ENCODE measurements at places on chromosomes 12 and 14.

DNA sequence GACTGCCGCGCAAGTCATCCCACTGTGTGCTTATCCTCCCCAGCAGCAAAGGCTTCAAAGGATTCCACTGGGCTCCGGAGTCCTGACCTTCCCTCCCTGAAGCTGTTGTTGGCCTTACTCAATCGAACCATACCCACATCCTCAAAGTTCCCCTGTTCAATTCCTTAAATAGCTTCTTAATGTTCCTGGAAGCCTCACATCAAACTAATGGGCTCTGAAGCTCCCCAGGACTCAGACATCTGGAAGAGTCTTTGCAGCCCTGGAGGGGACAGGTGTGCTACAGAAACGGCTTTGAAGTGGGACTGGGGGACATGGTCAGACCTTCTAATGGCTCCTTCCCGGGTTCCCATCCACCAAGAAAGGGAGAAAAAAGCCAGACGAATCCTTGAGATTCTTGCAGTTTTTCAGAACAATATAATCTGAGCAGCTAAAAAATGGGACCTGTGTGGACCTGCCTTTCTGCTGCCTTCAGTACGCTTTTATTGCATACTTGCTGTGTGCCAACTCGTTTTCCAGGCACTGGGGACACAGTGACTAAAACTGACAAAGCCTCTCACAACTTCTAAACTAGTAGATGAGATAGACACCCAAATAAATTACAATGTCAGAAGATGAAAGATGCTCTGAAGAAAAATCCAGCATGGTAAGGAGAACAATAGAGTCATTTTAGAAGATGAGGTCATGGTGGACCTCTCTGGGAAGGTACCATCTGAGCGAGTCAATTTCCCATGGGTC lies 204.5 kb downstream of the MON2 start:
- no peak for DNase-seq

GRCh38 chr14:80315681-80316080 lies 104.4 kb upstream of the DIO2 start:
- no peak for DNase-seq

- DNase-seq: no peak
Measured at GRCh38 chr14:54440037-54440436, 1.1 kb downstream of the CNIH1 start.

- DNase-seq: no peak
Measured at GRCh38 chr12:45742590-45742989, 13.1 kb downstream of the ARID2 start.

GRCh38 chr12:108572166-108572790 lies 9.9 kb downstream of the ISCU start:
- no peak for DNase-seq

DNA sequence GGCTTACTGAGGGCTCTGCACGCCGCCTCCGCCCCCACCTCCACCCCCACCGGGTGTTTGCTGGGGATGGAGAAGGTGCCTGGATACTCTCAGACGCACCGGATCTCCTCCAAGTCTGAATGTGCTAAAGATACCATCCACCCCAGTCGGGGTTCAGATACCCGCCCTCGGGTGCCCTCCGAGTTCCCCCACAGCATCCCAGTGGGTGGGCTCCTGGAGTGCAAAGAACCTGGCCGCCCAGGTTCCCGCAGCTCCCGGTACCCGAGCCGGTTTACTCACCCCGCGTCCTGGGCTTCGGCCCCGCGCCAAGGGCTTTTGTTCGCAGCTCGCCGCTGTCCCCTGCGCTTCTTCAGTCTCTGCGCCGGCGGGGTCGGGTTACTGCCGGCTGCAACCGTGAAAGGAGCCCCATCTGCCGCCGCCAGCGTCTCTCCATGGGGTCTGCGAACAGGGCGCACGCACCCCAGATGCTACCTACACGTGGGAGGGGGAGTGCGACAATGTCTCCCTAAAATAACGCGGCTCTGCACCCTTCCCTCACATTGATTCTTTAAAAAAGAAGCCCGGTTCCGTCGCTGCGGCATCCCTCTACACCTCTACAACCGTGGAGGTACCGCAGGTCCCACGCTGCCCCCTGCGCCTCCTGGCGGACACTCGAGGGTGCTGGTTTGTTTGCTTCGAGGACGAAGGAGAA lies at the start of gene CCDC177:
Gene CCDC177, minus strand, starts transcription at position 609 of the 691 bp plus-strand sequence. CDS start 1,249 bp downstream, outside the sequence.
- no peak for DNase-seq

- no peak for DNase-seq
Measured at GRCh38 chr14:81147140-81147897, 73.4 kb downstream of the GTF2A1 start.

DNA sequence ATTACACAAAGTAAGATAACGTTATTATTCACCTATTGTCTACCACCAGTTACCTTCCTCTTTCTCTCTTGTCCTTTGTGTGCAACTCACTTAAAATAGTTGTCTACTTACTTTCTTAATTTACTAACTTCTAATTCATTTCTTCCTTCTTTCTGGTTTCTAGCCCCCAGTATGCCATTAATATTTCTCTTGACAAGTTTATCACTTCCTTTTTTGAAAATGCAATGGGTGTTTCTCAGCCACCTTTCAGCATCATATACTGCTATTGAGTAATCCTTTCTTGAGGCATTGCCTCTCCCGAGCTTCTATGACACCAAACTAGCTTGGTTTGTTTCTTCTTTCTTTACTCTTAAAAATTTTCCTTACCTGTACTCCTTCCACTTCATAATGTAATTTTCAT lies 633.6 kb downstream of the TMTC2 start:
- DNase-seq: no peak

DNA sequence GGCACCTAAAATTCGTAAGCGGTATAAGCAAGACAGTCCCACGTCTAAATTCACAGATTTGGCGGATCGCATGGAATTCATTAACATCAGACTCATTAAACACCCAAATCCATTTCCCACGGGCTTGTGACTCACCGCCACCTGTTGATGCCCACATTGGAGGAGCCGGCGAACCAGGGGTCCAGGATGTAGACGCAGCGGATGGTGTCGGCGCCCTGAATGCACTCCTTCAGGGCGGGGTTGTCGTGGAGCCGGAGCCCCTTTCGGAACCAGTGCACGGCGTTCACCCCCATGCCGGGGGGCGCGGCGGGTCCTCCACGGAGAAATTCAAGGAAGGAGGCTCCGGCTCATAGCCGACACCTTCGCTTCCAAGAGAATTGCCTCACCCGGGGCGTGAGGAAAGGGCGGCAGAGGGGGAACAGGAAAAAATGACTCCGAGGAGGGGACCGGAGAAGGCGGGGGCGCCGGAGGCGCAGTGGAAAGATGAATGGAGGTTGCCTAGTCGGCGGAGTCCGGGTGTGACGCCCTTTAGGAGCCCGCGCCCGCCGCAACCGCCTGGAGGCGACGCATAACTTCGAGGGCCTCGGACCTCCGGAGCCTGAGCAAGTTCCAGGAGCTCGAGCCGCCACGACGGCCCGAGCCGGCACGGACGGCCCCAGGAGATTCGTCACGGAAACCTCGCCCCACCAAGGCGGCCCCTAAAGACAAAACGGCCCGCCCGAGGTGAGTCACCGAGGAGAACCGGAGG lies 506 bp downstream of the CRY1 start:
- no peak for DNase-seq

- no peak for DNase-seq
Measured at GRCh38 chr14:101078892-101079221, 175.3 kb upstream of the RTL1 start.

DNA sequence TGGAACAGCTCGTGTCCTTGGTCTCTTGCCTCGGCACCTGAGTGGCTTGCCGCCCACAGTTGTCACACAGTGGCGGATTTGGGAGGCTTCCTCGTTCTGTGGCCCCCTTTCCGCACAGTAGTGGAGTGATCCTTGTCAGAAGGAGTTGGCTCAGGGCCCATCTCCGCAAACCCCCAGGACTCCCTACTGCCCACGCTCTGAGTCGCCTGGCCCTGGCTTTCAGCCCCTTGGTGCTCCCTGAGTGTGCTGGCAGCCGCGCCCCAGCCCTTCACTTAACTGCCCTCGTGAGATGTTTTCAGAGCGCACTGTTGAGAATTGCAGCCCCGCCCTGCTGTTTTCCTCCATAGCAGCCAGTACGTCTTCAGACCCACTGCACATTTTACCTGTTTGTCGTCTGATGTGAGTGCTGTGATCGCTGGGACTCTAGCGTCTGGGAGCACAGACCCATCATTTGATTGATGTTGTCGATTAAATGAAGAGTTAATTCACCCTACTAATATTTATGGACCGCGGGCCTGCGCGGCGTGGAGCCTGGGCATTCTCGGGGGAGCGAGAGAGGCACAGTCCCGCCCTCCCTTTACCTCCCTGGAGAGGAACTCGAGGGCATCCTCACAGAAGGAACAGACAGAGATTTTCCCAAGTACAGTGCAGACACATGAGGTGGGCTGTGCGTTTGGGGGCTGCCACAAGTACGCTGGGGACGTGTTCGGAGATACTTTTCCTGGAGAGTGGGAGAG lies 91.8 kb downstream of the DDX51 start:
- no peak for DNase-seq

- DNase-seq: no peak
Measured at GRCh38 chr14:94612174-94612573, at the start of gene SERPINA3. TSS of gene SERPINA3 (plus strand) at chr14:94612391. CDS start at chr14:94614442, 2,051 bp downstream.

DNA sequence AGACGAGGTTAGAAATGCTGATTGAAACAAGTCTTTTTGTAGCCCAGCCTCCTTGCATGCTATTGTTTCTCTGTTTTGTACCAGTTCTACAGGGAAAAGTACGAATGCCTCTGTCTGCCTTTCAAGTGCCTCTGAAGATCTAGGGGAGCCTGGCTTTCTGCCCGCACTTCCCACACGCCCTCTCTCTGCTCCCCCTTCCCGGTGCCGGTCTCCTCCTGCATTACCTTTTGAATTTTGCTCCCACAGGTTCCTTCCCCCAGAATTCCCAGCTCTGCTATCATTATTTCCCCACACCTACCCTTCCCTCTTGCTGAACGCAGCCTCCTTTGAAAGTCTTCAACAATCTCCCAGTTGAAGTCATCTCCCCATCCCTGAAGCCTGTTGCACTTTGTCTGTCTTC lies 689.7 kb downstream of the BCL11B start:
- DNase-seq: no peak

- DNase-seq: no peak
Measured at GRCh38 chr14:35934499-35934898, 108.4 kb downstream of the BRMS1L start.

GRCh38 chr14:33057585-33057984 lies 118.9 kb downstream of the NPAS3 start:
- DNase-seq: no peak

GRCh38 chr12:50625029-50625925 lies 120.5 kb downstream of the DIP2B start:
- no peak for DNase-seq

DNA sequence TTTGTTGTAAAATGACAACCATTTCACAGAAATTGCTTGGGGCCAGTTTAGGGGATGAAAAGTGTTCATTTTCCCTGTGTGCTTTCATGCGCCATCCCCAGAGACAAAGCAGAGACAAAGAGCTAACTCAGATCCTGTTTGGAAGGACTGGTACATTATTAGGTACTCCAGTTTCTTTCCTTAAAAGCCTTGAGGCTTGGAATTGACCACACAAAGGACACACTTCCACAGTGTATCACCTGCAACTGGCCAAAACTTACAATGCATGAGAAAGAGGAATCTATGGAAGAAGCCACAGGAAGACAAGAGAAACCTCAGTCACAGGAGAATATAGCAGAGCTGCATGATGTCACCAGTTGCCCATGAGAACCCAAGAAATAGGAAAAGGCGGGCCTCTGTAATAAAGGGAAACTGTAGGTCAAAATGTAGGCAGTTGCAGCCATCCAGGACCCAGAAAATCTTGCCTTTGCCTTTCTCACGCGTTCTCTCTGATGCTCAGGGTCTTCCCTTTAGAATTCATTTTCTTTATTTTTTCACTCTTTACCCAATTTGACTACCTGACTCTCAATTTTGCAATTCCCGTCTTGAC lies 339.0 kb downstream of the RMST start:
- DNase-seq: peak; percentile 1

DNA sequence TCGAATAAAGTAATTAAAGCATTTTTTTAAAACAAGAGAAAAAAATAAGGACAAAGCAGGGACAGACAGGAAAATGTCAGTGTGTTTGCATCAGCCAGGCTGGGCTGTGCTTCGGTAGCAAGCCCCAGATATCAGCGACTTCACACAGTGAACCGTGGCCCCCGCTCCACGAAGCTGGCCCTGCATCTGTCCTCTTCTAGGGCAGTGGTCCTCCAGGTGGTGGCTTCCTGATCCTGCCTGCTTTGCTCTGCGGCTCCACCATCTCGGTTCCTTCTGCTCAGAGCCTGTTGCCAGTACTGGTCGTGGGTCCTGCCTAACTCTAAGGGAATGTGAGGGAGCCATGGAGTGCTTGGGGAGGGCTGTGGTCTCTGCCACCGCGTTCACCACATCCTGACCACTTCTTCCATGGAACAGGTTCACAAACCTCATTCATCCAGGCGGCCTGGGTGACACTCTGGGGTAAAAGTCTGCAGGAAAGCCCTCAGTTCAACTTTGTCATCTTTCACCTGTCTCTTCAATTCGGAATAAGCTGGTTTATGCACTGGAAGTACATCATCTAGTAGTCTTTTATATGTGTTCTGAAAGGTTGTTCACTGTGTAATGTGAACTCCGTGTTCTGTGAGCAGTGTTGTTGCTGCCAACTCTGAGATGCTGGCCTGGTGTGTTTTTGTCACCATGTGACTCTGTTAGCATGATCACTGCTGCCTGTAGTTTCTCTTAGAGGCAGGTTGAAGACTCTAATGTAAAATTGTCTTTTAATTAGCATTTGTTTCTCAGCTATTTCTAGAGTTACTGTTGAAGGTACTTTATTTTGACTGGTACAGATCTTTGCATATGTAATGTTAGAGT lies 47.9 kb downstream of the ANKRD9 start:
- DNase-seq: no peak

DNA sequence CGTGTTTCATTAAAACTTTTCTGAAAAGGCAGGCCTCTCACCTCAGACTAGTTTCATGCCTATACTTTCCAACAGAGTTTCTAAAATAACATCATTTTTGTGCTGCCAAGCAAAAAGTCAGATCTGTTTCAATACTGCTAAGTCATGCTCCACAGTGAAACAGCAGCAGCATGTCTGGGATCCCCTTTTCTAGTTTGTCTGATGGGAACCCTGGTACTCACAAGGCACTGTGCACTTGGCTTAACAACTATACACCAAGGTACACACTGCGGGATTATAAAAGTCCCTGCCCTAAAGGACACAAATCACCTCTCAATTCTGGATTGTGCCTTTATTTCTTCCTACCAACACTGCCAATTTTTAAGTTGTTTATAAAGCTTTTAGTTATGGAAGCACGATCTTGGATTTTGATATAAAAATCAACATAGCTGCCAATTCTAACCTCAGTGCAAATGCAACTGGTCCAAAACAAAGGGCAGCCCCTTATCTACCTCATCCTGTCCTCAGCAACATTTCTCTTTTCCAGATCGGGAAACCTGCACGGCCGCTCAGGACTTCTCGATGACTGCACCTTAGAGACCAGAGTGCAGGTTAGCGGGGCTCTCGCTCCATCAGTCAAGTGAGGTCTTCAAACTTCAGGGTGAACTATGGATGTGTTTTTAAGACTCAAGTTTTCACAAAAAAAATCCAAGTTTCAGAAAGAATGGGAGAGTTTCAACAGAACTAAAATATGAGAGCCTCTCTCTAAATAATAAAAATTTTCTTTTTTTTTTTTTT lies 1.7 kb upstream of the EIF5 start:
- DNase-seq: peak; percentile 52

GRCh38 chr12:19837543-19837942 lies 398.3 kb downstream of the AEBP2 start:
- no peak for DNase-seq
